ENCODE measurements at places on chromosomes 6 and 20.

DNA sequence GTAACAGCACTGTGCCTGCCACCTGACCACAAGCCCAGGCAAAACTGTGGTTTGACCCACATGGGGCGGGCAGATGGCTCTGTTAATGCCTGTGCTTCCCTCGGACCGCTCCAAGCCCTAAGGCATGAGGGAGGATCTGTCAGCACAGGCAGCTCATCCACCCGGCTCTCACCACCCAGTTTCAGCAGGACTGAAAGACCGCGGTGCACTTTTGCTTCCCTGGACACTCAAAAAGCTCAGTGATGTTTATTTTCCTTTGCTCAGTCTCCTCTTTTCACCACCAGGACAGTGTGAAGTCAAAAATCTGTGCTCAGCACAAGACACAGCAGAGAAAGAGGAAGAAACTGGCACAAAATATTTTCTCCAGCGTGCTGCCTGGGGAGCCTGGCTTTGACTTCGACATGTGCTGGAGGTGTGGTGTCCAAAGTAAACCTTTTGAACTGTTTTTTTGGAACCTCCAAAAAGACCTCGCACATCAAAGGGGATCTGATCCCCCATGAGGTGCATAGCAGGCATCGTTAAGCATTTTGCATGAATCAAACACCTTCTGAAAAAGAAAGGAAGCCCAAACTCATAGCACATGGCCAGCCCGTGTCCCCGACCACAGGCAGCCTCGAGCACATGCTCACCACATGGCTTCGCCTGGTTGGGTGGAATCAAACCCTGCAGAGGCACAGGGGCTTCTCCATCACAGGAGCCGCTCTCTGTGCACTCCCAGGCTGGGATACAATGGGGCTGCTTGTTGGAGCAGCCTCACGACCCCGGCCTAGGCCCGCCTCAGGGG is 441.7 kb upstream of the JARID2 start:
- no peak for DNase-seq

DNA sequence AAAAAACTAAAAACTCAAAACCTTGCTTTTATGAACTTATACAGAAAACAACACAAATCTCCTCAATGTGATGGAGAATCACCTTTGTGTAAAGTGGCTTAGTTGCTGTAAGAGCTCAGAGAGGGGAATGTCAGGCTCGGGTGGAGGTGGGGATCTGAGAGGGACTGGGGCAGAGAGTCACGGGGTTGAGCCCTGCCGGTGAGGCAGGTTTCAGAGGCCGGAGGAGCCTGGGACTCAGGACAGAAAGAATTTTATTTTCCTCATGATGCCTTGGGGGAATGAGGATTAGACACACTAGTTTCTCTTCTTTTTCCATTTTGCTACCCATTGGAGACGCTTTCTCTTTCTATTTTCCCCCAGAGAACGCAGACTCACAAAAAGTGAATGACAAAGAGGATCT is 252.3 kb upstream of the FOXQ1 start:
- no peak for DNase-seq

GRCh38 chr20:21505161-21505809 is 8.6 kb downstream of the NKX2-2 start:
- peak; percentile 73 for DNase-seq

DNA sequence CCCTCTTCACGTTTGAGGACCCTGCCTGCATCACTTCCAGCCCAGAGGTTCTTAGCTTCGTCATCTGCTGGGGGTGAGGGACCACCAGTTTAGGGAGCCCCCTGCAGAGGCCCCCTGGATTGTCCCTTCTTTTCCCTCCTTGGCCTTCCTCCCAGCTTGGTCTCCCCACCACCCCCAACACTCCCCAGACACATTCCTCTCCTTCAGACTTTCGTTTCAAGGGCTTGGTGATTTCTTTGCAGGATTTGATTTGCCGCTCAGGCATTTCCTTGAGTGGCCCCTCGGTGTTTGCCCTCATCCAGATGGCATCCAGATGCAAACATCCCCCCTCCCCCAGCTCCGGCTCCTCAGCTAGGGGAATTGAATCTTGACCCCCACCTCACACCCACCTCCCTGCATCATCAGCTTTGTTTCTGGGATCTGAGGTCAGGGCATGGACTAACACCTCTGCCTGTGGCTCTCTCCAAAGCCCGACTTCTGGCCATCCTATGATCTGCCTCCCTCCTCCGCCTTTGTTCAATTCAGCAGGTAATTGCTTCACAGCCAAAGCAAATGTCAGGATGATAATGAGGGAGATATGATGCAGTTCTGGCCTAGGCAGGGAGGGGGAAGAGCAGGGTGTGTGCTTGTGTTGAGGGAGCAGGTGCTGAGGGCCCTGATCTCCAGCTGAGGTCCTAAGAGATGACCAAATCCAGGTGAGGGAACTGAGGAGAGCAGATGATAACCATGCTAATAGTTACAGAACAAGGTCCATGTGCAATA is 141.5 kb downstream of the VEGFA start:
- no peak for DNase-seq

DNA sequence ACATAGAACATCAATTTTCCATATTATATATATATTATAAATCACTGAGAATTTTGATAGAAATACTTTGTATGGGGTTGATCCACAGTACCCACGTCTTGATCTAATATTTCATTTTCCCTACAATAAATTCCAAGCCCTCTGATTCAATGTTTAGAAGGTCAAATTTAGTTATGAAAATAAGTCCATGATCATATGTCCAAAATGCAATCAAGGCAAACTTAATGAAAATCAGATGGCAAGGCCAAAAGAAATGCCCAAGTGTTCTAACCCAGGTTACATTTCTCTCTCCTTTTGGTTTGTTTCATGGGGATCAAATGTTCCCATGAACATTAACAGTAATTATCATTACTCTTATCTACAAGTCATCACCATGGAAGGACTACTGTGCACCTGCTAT is 203.8 kb downstream of the KIF16B start:
- no peak for DNase-seq
